Stomach (tissue), 19 donors: ENCODE measurements at places on chromosomes 6 and 20. TPM values are rescaled to one million over a fixed set of nuclear protein-coding genes. Genes with fewer than 3 reads are reported as not detected.
A peak's percentile ranks its signal among the peaks of the same experiment; 100 is the strongest.

DNA sequence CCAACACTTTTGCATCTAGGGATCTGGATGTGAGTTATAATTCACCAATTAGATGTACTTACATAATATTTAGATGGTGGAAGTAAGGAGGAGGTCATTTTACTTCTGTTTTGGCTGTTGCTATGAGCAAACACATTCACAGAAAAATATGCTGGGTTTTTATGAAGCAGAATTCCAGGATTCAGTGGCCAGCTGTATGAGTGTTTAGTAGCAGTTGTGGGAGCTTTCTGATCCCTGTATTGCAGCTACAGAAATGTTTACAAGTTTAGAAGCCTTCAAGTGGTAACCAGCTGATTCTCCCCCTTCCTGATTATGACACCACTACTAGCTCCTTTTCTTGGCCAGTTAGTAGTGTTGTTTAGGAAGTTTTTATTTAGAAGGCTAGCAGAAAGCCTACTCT is 177.0 kb downstream of the TENT5A start:
- DNase-seq = peak; percentile 28

- no peak for DNase-seq
Measured at GRCh38 chr6:136552054-136552453, 1.8 kb upstream of the MAP7 start.

DNA sequence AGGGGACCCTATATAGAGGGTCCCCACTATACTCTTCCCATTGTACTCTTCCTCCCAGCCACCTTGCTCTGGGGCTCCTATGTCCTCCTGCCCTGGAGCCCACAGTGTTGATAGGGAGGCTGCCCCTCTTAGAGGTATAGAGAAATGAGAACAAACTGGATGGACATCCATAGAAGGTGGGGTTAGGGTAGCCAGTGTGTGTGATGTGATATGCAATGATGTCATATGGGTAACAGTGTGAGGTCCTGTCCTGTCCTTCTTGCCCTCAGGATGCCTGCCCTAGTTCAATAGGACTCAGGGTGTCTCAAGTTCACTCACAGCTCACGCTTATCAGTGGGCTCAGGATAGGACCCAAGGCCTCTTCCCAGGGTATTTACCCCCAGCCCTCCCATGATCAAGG is 435 bp downstream of the PTCRA start:
- no peak for DNase-seq

DNA sequence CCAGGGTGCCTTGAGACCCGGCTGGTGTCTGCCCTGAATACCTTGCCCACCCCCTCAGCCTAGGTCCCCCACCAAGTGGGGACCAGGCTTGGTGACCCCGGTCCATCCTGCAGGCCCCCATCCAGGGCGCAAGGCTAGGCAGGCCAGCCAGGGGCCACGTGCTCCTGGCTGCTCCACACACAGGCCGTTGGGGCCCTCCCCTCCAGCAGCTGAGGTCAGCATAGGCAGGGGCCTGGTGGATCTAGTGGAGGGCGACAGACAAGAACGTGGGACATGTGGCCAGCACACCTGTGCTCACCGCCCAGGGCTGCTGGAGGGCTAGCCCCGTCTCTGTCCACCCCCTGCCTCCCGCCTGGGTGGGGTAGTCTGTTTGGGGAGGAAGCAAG is 7.5 kb upstream of the HRH3 start:
- DNase-seq = no peak

- DNase-seq = no peak
Measured at GRCh38 chr6:92428448-92428847, 990.9 kb downstream of the EPHA7 start.

- DNase-seq = peak; percentile 89
Measured at GRCh38 chr20:45771182-45771759, 20.4 kb downstream of the WFDC3 start.

GRCh38 chr6:18388271-18388670 is 1.1 kb downstream of the RNF144B start:
- no peak for DNase-seq

The ZSCAN23 gene
- not detected for total RNA-seq

The GGTLC1 gene
- not detected for total RNA-seq

The OR2J3 gene
- total RNA-seq = not detected

The ASIP gene
- not detected for total RNA-seq

The MEP1A gene
- not detected for total RNA-seq

The ME1 gene
- total RNA-seq = 31.7 TPM

The KCNK5 gene
- total RNA-seq = 30.7 TPM

The ADAM33 gene
- 96.9 TPM for total RNA-seq

The MCCD1 gene
- total RNA-seq = not detected
